ENCODE measurements at places on chromosomes 1 and 21. TPM values are rescaled to one million over a fixed set of nuclear protein-coding genes. Genes with fewer than 3 reads are reported as not detected.

TMEM52 gene
- 1.4 TPM for total RNA-seq

LEFTY2 gene
- 0.18 TPM for total RNA-seq

RBM11 gene
- not detected for total RNA-seq

GON4L gene
- total RNA-seq, result 11.9 TPM

KLHDC7A gene
- 1.5 TPM for total RNA-seq
